ENCODE measurements at places on chromosomes 2 and 18. TPM values are rescaled to one million over a fixed set of nuclear protein-coding genes. Genes with fewer than 3 reads are reported as not detected.

The CXCR1 gene
- total RNA-seq: 0.10 TPM

The NEMP2 gene
- total RNA-seq: 6.8 TPM

The PJVK gene
- total RNA-seq: 1.2 TPM

The ANKRD36B gene
- 61.6 TPM for total RNA-seq

The CLEC4F gene
- 0.21 TPM for total RNA-seq

The MC2R gene
- under 0.01 TPM for total RNA-seq

The ZNF142 gene
- total RNA-seq: 23.4 TPM

The TACR1 gene
- under 0.01 TPM for total RNA-seq

The SFTPB gene
- total RNA-seq: not detected

The MC4R gene
- not detected for total RNA-seq

The TMEM18 gene
- 11.5 TPM for total RNA-seq

The RESP18 gene
- total RNA-seq: not detected

The RNU2-63P gene
- total RNA-seq: not detected

The SLC9A4 gene
- total RNA-seq: under 0.01 TPM

The MYO5B gene
- total RNA-seq: under 0.01 TPM

The FER1L5 gene
- not detected for total RNA-seq

The COL4A3 gene
- 2.4 TPM for total RNA-seq

The UGT1A9 gene
- total RNA-seq: not detected

The MEP1B gene
- total RNA-seq: not detected

The GKN2 gene
- total RNA-seq: not detected

The TCF4 gene
- total RNA-seq: 27.5 TPM

The LONRF2 gene
- total RNA-seq: 0.10 TPM

The ZBTB7C gene
- not detected for total RNA-seq

The TUBA4B gene
- not detected for total RNA-seq

The DLGAP1 gene
- 0.42 TPM for total RNA-seq

The ALK gene
- total RNA-seq: not detected

The SF3B1 gene
- total RNA-seq: 702 TPM

The HTRA2 gene
- total RNA-seq: 17.9 TPM

The CD226 gene
- total RNA-seq: 64.1 TPM

The LHCGR gene
- not detected for total RNA-seq

The TXNDC2 gene
- total RNA-seq: 0.10 TPM

The LRP2 gene
- total RNA-seq: not detected

The LBH gene
- 91.4 TPM for total RNA-seq

The DPP10 gene
- total RNA-seq: under 0.01 TPM

The CNDP1 gene
- not detected for total RNA-seq

The PLGLB2 gene
- total RNA-seq: 0.52 TPM

The LRRTM1 gene
- not detected for total RNA-seq

The ACADL gene
- not detected for total RNA-seq

The DSG4 gene
- not detected for total RNA-seq

The PROKR1 gene
- under 0.01 TPM for total RNA-seq

The PSD4 gene
- 47.2 TPM for total RNA-seq

The GCG gene
- not detected for total RNA-seq

The IL1A gene
- 23.4 TPM for total RNA-seq

The CTAGE1 gene
- total RNA-seq: 0.10 TPM

The MEIS1 gene
- total RNA-seq: 4.9 TPM

The ALPI gene
- total RNA-seq: not detected

The DPP4 gene
- total RNA-seq: 22.6 TPM

The DAW1 gene
- not detected for total RNA-seq

The PRKAG3 gene
- not detected for total RNA-seq

The ZNF385B gene
- not detected for total RNA-seq

The HPCAL1 gene
- 34.7 TPM for total RNA-seq

The GALNT5 gene
- under 0.01 TPM for total RNA-seq

The DYNAP gene
- total RNA-seq: not detected

The SERPINB11 gene
- not detected for total RNA-seq

The MDH1B gene
- not detected for total RNA-seq

The CYB5A gene
- total RNA-seq: 3.8 TPM

The GEN1 gene
- 10.7 TPM for total RNA-seq

The IL1RL2 gene
- total RNA-seq: 0.31 TPM

The SPC25 gene
- total RNA-seq: 1.3 TPM

All from mononuclear cell (primary cell).